ENCODE measurements at places on chromosomes 12 and 14. TPM values are rescaled to one million over a fixed set of nuclear protein-coding genes. Genes with fewer than 3 reads are reported as not detected.

The TOMM20L gene
- total RNA-seq, result not detected

DNA sequence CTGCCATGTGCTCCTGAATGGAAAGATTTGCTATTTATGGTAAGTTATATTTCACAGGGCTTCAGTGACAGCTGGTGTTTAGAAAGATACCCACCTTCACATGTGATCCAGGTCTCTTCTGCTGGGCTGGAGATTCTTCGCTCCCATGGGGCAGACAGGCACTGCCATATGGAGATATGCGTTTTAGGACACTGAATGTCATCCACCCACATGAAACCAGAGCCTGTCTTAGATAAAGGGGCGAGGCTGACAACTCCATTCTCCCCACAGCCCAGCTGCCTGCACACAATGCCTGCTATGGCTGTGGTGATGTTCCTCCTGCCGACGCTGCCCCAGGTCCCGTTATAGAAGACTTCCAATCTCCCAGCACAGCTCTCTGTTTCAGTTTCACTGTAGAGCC lies 69.4 kb downstream of the ACSM4 start:
- H3K27me3 ChIP-seq, result no peaks in the 10 kb centered on the region
- no peak overlapping the region for H3K27ac ChIP-seq
- H3K4me3 ChIP-seq, result no peak overlapping the region
- no peaks in the 10 kb centered on the region for H3K4me1 ChIP-seq
- no peaks in the 10 kb centered on the region for H3K36me3 ChIP-seq

The DPPA3 gene
- not detected for total RNA-seq

- no peaks in the 10 kb centered on the region for H3K36me3 ChIP-seq
- no peaks in the 10 kb centered on the region for H3K27me3 ChIP-seq
- no peak overlapping the region for H3K4me3 ChIP-seq
- H3K27ac ChIP-seq, result no peak overlapping the region
Observed at GRCh38 chr12:62522984-62523383, 56.4 kb downstream of the MON2 start.

DNA sequence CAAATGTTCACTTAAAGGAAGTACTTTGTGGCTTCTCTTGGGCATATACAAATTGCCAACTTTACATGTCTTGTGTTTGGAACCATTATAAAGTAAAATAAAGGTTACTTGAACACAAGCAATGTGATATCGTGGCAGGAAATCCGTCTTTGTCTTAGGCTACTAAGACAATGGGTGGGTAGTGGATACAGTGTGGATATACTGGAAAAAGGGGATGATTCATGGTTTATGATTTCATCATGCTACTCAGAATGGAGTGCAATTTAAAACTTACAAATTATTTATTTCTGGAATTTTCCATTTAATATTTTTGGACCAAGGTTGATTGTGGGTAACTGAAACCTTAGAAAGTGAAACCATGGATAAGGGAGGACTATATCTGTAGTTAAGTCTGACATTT lies 48.4 kb downstream of the MYRFL start:
- DNase-seq, result no peak
- H3K36me3 ChIP-seq, result no peaks in the 10 kb centered on the region
- no peak overlapping the region for H3K4me3 ChIP-seq
- H3K4me1 ChIP-seq, result no peaks in the 10 kb centered on the region

DNA sequence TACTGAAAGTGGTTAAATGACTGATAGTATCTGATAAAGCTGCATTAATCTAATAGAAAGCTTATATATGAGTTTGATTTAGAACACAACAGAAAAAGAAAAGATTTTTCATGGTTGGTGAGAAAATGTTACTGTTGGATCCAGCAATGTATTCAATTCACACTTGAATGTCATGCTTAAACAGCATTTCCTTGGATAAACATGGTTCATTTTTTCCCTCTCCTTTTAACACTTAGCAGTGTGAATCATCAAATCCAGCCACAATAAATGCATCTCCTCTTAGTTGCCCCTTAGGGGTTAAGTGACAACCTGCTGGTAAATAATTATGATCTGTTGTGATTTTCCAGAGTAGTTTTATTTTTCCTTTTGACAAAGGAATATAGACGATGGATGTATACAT lies 74.9 kb upstream of the GRIP1 start:
- H3K4me3 ChIP-seq, result no peak overlapping the region
- H3K27me3 ChIP-seq, result no peaks in the 10 kb centered on the region
- H3K4me1 ChIP-seq, result no peaks in the 10 kb centered on the region
- no peak for DNase-seq

The MAP4K5 gene
- 282 TPM for total RNA-seq

GRCh38 chr12:49909826-49910225 lies 6.1 kb upstream of the FAIM2 start:
- H3K36me3 ChIP-seq, result no peaks in the 10 kb centered on the region

The TMCC3 gene
- 16.1 TPM for total RNA-seq

The SLC7A8 gene
- 41.4 TPM for total RNA-seq

- no peaks in the 10 kb centered on the region for H3K36me3 ChIP-seq
- no peak overlapping the region for H3K4me3 ChIP-seq
- H3K27ac ChIP-seq, result no peak overlapping the region
- H3K27me3 ChIP-seq, result no peaks in the 10 kb centered on the region
Observed at GRCh38 chr14:65297744-65298143, 114.8 kb upstream of the FUT8 start.

The ARHGAP9 gene
- total RNA-seq, result 5.2 TPM

DNA sequence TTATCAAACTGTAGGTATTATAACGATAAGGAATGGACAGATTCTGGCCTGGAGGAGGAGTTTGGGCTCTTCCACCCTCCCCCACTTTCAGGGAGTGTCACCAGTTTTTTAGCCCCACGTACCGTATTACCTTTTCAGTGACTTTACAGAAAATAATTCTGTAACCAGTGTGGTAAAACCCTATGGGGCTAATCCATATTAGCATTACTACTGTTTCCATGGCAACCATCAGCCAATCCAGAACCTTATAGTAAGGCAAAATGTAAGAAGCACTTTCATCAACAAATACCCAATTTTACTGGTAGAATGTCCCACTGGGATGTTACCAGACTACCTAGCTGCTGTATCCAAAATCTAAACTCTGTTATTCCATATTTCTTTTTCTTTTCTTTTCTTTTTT lies 50.7 kb downstream of the BICDL1 start:
- no peak overlapping the region for H3K27ac ChIP-seq
- H3K27me3 ChIP-seq, result no peaks in the 10 kb centered on the region
- no peaks in the 10 kb centered on the region for H3K36me3 ChIP-seq
- DNase-seq, result no peak

DNA sequence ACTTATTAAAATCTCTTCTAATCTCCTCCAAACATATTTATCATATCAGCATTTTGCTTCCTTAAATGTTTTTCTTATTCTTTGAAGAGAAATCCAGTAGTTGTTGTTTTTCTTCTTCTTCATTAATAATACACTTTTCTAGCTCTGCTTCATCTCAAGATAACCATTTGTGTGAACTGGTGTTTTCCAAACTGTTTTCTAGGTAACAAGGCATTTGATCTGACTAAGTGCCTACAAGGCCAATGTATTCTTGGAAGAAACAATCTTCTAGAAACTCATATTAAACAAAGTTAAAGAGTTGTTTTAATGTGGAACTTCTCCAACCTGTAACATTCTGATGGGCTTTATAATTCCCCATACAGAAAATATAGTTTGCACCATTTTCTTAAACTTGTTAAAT lies 30.8 kb upstream of the IFNG start:
- H3K4me1 ChIP-seq, result no peaks in the 10 kb centered on the region
- H3K36me3 ChIP-seq, result no peaks in the 10 kb centered on the region
- no peaks in the 10 kb centered on the region for H3K27me3 ChIP-seq
- no peak overlapping the region for H3K27ac ChIP-seq
- no peak overlapping the region for H3K4me3 ChIP-seq

GRCh38 chr12:3871356-3871755 lies 1.8 kb downstream of the PARP11 start:
- H3K4me3 ChIP-seq, result no peak overlapping the region
- no peaks in the 10 kb centered on the region for H3K36me3 ChIP-seq
- no peaks in the 10 kb centered on the region for H3K27me3 ChIP-seq

- H3K4me3 ChIP-seq, result no peak overlapping the region
- DNase-seq, result no peak
- H3K27me3 ChIP-seq, result no peaks in the 10 kb centered on the region
- H3K4me1 ChIP-seq, result peaks cover 6% of the 10 kb centered on the region
- H3K27ac ChIP-seq, result no peak overlapping the region
- H3K36me3 ChIP-seq, result no peaks in the 10 kb centered on the region
Observed at GRCh38 chr12:90959538-90960139, 4.7 kb upstream of the CCER1 start.

DNA sequence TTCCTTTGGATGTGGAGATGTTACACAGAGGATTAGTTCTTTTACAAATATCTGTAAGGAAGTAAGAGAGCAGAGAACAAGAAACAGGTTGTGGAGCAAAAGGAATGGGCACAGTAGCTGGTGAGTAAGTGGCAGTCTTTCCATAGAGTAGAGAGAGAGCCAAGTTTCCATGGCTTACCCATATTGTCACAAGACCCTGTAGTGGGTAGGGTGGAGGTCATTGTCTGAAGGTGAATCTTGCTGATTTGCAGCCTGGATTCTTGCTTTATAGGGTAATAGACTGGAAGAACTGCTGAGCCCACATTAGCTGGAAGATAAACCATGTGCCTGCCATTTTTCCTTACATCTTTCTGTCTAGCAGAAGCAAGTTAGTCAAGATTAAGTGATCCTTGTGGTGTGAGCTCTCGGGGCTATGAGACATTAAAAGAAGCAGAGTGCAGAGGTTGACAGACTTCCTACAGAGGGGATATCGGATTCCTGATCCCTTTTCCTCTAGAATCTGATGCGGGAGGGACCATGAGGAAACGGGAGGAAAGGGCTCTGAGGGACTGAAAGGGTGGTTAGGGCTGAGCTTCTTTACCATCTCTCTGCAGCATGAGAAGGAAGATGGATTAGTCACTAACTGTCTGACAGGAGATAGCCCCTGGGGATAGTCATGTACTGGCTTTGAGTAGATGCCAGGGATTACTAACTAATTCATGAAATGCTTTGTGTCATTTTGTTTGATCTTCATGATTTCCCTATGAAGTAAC lies 44.0 kb upstream of the LRTM2 start:
- no peaks in the 10 kb centered on the region for H3K27me3 ChIP-seq
- no peaks in the 10 kb centered on the region for H3K4me1 ChIP-seq
- DNase-seq, result no peak
- no peaks in the 10 kb centered on the region for H3K36me3 ChIP-seq
- peak overlapping the region; percentile 81 for H3K27ac ChIP-seq

DNA sequence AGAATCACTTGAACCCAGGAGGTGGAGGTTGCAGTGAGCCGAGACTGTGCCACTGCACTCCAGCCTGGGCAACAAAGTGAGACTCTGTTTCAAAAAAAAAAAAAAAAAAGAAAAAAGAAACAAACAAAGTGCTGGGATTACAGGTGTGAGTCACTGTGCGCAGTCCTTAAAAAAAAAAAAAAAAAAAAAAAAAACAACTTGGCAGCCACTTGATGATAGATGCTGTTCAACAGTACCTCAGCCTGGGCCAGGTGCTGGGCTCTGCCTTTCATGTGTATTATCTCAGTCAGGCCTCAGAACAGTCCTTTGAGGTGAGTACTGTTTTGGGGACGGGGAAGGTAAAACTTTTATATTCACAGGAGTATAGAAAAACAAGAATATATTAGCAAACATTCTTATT lies 9.6 kb downstream of the ACADS start:
- H3K27me3 ChIP-seq, result no peaks in the 10 kb centered on the region
- peaks cover 70% of the 10 kb centered on the region for H3K36me3 ChIP-seq
- no peak overlapping the region for H3K27ac ChIP-seq
- no peak for DNase-seq
- no peak overlapping the region for H3K4me3 ChIP-seq

DNA sequence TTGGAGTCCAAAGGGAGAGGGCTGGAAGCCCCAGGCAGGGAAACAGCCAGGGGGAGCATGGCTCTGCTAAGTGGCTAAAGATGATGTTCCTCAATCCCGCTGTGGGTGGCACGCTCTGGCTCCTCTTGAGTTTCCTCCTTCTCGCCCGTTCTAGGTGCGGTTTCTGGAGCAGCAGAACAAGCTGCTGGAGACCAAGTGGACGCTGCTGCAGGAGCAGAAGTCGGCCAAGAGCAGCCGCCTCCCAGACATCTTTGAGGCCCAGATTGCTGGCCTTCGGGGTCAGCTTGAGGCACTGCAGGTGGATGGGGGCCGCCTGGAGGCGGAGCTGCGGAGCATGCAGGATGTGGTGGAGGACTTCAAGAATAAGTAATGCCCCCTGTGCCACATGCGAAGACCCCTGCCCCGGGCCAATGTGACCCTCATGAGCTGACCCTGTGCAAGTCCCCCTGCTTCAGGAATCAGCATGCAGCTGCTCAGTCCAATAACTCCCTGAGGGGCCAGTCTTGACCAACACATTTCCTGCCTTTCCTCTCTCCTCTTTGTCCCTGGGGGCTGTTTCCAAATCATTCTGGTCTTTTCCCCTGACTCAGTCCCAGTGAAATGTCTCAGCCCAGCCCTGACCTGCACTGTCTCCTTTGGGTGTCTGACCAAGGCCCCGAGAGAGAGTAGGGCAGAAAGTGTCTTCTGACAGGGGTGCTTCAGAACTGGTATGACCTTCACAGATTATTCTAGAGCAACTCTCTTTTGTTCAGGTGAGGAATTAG lies 2.1 kb downstream of the KRT7 start:
- H3K27ac ChIP-seq, result no peak overlapping the region
- no peaks in the 10 kb centered on the region for H3K36me3 ChIP-seq
- no peaks in the 10 kb centered on the region for H3K4me1 ChIP-seq
- no peak for DNase-seq

The ZNF891 gene
- total RNA-seq, result 5.9 TPM

The CLSTN3 gene
- 112 TPM for total RNA-seq

The STAT6 gene
- 168 TPM for total RNA-seq

The FOXN4 gene
- total RNA-seq, result not detected

The CD69 gene
- total RNA-seq, result 4.2 TPM

DNA sequence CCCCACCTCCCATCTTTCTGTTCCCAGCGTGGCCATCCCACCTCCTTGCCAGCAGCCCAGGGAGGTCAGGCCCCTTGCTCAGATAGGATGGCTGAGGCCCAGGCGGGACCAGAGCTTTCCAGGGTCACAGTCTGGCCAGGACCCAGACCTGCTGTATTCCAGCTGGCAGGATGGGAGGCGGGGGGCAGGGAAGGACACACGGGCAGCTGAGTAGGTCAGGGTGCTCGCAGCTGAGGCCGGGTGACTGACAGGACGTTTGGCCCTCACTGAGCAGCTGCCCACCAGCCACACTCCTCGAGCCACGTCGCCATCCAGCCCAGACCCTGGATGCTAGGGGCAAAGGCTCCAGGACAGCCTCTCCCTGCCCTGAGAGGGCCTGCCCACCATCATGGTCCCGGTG lies 4.0 kb downstream of the NUDT14 start:
- H3K4me3 ChIP-seq, result no peak overlapping the region
- H3K4me1 ChIP-seq, result peaks cover 24% of the 10 kb centered on the region
- no peaks in the 10 kb centered on the region for H3K36me3 ChIP-seq
- no peak for DNase-seq
- H3K27me3 ChIP-seq, result peaks cover 6% of the 10 kb centered on the region

GRCh38 chr12:24379433-24379832 lies 430.0 kb upstream of the SOX5 start:
- DNase-seq, result no peak
- no peak overlapping the region for H3K27ac ChIP-seq
- H3K36me3 ChIP-seq, result no peaks in the 10 kb centered on the region
- H3K27me3 ChIP-seq, result no peaks in the 10 kb centered on the region
